ENCODE measurements at places on chromosomes 3 and 15.

GRCh38 chr3:192331749-192332385, 395.5 kb downstream of the FGF12 start:
- DNase-seq = no peak

DNA sequence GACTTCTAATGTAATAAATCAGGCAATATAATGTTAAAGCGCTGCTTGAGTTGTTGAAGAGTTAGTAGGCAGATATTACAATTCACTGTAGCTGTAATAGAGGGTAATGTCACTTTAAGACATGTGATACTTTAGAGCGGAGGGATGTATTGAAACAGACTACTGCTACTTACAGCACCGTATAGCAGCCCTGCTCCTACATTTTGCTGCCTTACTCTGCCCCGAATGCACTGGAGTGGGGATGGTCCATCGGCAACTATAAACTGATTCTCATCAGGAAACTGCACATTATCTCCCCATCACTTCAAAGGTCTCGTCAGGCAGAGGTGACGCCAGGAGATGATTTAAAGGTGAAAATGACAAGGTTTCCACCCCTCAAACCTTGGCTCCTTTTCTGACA, 349.7 kb upstream of the SUCLG2 start:
- no peak for DNase-seq

DNA sequence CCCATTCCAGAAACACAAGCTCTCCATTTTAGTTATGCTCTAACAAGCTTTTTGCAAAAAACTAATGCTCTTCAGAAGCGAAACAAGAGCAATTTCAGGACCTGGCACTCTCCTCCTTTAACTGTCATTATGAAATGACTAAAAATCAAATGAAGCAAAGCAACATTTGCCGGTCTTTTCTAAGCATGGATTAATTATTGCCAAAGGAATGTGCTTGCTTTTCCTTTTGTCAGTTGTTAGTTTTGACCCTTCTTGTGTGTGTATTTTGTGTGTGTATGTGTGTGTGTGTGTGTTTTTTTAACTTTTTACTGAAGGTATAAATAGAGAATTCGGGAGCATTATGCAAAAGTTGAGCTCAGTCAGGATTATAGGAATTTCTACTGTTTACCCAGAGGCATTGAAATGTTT, 509.1 kb downstream of the TUSC7 start:
- no peak for DNase-seq

GRCh38 chr3:187788984-187789857, 44.0 kb upstream of the BCL6 start:
- no peak for DNase-seq

DNA sequence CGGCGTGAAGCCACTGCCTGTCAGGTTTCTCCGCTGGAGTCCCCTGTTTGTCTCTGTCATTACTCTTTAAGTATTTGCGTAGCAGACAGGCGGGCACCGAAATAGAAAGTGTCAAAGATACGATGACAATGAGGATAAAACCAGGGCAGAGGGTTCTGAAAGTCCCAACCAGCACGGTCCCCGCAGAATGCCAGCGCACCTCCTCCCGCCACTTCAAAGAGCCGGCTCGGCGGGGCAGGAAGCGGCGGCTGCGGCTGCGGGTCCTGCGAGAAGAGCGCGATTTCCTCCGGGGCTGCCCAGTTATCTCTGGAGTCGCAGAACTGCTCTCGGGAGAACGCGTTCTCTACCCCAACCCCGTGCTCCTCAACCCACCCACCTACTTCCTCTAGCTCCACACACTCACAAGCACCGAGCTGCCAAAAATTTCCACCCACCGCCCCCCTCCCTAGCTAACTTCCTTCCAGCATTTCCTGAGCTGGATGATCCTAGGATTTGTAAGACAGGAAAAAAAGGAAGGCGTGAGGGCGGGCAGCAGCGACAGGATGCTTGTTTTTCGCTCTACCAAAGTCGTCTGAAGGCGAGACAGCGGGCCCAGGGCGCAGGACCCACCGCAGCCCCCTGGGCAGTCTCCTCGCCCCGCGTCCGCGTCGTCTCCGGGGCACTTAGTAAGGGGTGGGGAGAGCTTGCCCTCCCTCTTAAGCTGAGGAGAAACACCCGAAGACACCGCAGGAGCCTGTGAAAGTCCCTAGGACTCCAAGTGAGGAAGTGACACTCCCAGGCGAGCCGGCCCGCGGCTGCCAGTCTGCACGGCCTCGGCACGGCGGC, at the start of gene ARHGAP31:
ARHGAP31 (plus strand) TSS at position 513 of the 825 bp plus-strand sequence. CDS start 522 bp downstream, outside the sequence.
- DNase-seq = peak; percentile 76

DNA sequence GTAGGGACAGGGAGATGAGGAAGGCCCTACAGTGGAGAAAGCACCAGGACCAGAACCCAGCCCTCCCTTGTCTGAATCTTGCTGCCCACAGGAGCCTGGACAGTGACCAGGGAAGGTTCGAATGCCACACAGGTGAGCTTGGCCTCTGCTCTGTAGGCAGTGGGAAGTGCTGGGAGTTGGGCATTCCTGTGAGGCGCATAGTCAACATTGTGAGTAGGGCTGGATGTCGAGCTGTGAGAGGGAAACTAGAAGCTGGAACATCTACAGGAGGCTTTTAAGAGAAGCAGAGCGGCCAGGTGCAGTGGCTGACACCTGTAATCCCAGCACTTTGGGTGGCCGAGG, 20.3 kb upstream of the ALAS1 start:
- DNase-seq = no peak

DNA sequence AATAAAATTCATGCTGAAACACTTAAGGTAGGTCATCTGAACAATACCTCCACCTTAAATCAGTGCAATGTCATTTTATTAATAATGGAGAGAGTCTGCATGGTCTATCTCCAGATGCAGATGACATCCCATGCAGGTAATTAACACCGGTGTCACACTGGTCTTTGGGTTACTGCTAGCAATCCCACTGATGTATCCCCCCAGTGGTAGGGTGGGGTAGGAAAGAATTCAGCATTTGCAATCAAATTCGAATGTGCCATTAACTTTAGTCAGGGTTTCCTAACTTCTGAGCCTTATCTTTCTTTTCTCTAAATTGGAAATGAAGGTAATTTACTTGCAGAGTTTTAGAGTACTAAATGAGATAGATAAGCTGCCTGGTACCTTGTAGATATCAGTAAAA, 44.4 kb downstream of the KIF15 start:
- DNase-seq = peak; percentile 3

DNA sequence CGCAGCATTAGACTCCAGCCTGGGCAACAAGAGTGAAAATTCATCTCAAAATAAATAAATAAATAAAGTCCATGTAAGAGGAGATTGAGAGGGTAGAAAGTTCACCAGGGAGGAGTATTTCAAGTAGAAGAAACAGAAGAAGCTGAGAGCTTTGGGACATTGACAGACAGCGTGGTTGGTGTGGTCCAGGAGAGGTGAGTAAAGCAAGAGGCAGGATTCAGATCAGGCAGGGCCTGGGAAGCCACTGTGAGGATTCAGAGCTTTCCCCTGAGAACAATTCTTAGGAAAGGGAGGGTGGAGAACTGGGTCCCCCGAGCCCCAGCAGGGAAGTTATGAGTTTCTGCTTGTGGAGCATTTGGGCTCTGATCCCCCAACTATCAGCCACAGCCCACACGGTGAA, 54.2 kb upstream of the AMOTL2 start:
- no peak for DNase-seq

All from NAMALWA (cell line).